ENCODE measurements at places on chromosomes 16 and 17. TPM values are rescaled to one million over a fixed set of nuclear protein-coding genes. Genes with fewer than 3 reads are reported as not detected.
A peak's percentile ranks its signal among the peaks of the same experiment; 100 is the strongest.

DNA sequence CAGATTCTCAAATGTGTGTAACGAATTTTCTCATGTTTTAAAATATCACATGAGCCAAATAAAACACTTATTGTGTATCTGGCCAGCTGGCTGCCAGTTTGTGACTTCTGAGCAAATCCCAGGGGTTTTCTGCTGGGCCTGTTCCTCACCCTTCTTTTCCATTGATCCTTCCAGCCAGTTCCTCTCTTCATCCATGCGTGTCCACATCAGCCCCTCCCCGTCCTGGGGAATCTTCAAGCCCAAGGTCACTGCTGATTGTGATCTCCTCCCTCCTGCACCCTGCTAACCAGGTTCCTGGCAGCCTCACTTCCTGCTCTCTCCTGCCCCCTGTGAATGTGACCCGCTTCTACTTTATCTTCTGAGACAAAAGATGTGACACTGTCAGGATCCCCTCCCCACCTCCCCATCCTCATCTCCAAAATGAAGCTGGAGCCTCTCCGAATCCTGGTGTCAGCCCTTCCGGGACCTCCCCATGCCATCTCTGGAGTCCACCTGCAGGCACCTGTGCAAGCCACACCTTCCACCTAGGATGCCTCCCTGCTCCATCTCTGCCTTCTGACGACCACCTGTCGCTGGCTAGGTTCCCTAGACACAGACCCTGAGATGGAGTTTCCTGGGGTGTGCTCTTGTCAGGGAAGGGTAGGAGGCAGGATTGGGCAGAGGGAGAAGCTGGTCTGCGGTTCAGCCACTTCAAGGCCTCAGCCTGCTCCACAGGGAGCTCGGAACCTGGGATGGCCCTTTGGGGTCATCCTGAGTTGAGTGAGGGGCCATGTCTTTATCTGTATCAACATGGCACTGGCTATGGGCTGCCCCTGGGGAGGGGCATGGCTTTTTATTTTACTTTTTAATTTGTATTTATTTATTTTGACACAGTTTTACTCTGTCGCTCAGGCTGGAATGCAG lies 205.1 kb downstream of the KATNIP start:
- no peak overlapping the region for H3K4me3 ChIP-seq
- H3K27ac ChIP-seq, result no peak overlapping the region
- DNase-seq, result no peak
- no peaks in the 10 kb centered on the region for H3K27me3 ChIP-seq
- H3K4me1 ChIP-seq, result no peaks in the 10 kb centered on the region

GRCh38 chr16:24689128-24689527 lies 40.3 kb upstream of the TNRC6A start:
- peaks cover 15% of the 10 kb centered on the region for H3K4me1 ChIP-seq
- no peaks in the 10 kb centered on the region for H3K27me3 ChIP-seq
- DNase-seq, result no peak

DNA sequence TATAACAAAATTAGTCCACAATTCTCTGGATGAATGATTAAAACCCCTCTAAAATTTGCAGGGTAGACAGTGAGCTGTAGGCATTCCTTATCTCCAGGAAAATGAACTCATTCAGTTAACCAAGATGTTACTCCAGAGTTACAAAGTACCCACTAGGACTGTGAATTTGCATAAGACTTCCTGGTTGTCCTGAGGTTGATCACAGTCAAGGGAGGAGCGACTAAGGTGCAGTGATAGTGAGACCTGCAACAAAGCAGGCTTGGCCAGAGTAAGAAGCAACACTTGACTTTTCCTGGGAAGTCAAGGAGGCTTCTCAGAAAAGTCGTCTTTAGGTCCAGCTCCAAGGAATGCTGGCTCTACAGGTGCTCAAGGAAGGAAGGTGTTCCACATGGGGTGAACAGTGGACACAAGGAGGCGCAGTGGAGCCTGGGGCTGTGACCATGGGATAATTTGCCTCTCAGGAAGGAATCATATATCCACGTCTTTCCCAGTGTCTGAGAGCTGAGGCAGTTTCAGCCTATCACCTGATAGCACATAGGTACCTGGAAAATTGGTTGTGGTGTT lies 821.1 kb upstream of the EEF2KMT start:
- no peak for DNase-seq
- H3K4me3 ChIP-seq, result no peak overlapping the region
- no peaks in the 10 kb centered on the region for H3K4me1 ChIP-seq
- H3K36me3 ChIP-seq, result no peaks in the 10 kb centered on the region
- no peaks in the 10 kb centered on the region for H3K27me3 ChIP-seq

DNA sequence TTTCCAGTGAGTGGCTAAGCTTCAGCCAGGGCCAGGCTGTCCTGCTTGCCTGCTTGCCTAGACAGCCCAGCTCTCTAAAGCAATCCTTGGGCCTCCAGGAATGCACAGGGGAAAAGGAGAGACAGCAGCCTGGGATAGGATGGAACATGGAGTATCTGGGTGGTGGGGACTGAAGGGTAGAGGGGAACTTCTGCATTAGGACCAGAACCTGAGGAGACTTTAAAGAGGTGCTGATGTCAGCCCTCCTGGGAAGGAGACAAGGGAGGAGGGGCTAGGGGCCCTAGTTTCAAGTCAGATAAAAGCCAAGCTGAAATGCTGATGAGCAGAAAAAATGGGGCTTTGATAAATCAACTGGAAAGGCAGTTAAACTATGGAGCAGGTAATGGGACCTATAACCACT lies 1.8 kb downstream of the HOXB7 start:
- H3K4me1 ChIP-seq, result no peaks in the 10 kb centered on the region
- no peaks in the 10 kb centered on the region for H3K36me3 ChIP-seq
- DNase-seq, result no peak
- H3K27me3 ChIP-seq, result peaks cover 70% of the 10 kb centered on the region
- H3K4me3 ChIP-seq, result no peak overlapping the region

DNA sequence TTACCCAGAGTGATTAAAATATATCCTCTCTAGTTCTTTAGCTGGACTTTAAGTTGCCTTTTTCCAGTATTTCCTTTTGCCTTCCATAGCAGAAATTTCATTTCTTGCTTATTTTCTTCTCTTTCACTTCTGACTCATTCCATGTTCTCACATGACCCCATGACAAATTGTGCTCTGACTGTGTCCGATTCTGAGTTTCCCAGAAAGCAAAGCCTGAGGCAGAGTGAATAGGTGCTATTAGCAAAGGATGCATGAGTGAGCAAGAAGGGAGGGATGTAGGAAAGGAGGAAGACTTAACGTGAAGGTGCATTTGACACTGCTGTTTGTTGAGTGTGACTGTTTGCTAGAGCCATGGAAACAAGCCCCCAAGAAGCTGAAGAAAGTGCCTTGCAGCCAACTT lies 82.6 kb upstream of the CNTNAP4 start:
- DNase-seq, result no peak
- H3K4me3 ChIP-seq, result no peak overlapping the region
- H3K36me3 ChIP-seq, result no peaks in the 10 kb centered on the region
- no peaks in the 10 kb centered on the region for H3K4me1 ChIP-seq
- no peaks in the 10 kb centered on the region for H3K27me3 ChIP-seq
- no peak overlapping the region for H3K27ac ChIP-seq

DNA sequence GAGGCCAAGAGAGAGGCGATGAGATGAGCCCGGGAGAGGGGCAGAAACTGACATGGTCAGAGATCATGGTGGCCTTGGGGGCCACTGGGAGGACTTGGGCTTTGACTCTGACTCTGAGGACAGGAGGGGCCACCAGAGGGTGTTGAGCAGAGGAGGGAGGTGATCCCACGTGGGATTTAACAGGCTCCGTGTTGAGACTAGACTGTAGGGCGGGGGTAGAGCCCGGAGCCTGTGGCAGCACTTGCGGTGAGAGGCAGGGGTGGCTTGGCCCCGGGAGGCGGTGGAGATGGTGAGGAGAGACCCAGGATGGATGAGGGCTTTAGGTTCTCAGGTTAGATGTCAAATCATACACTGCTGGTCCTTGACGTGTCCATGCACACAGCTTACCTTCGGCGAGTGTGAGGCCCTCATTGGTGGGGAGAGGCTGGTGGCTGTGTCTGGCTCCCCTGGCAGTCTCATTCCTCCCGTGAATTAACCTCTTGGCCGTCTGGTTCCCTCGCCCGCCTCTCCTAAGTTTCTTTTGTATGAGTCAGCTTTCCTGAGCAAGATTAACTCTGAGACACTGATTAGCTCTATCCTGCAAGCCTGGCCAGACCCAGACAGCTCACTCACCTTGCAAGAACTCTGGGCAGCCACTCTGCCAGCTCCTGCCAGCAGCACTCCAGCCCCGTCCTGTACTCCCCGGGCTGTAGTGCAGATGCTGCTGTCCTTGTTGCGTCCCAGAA lies 39.7 kb downstream of the VPS35L start:
- no peak overlapping the region for H3K4me3 ChIP-seq
- H3K4me1 ChIP-seq, result no peaks in the 10 kb centered on the region
- H3K27me3 ChIP-seq, result no peaks in the 10 kb centered on the region
- peaks cover 33% of the 10 kb centered on the region for H3K36me3 ChIP-seq

GRCh38 chr17:29592850-29593551 lies at the start of gene ANKRD13B:
ANKRD13B (plus strand) TSS chr17:29593132; CDS start chr17:29593622, 490 bp downstream.
- H3K4me1 ChIP-seq, result peaks cover 69% of the 10 kb centered on the region
- no peaks in the 10 kb centered on the region for H3K36me3 ChIP-seq
- H3K4me3 ChIP-seq, result peak within 1 kb of the TSS; percentile 73
- H3K27ac ChIP-seq, result peak within 1 kb of the TSS; percentile 84

The MMP15 gene
- total RNA-seq, result 36.9 TPM

The SLC6A4 gene
- total RNA-seq, result 7.0 TPM

The C17orf113 gene
- total RNA-seq, result 0.74 TPM

Measured in right atrium auricular region (tissue), 2 donors.